ENCODE measurements at places on chromosomes 3 and 15.

DNA sequence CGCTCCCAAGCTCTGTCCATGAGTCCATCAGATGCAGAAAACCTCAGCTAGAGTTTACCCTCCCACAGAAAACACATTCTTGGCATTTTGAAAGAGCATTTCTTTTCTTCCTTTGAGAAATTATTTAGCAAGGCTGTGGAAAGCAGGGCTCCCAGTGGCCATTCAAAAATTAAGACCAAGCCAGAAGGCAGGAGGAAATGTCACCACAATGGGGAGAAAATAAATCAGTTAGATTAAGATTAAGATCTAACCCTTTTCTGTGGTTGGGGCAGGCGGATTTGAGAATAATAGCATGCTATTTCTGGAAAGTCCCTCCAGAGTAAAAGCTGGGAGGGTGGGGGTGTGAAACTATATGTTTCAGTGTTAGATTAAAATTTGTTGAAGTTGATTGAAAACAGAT, 20.2 kb downstream of the LRIG1 start:
- DNase-seq, result no peak

- DNase-seq, result no peak
Measured at GRCh38 chr3:15174953-15175352, 31.1 kb upstream of the CAPN7 start.

GRCh38 chr3:108234387-108234957, 12.2 kb upstream of the IFT57 start:
- DNase-seq, result no peak

DNA sequence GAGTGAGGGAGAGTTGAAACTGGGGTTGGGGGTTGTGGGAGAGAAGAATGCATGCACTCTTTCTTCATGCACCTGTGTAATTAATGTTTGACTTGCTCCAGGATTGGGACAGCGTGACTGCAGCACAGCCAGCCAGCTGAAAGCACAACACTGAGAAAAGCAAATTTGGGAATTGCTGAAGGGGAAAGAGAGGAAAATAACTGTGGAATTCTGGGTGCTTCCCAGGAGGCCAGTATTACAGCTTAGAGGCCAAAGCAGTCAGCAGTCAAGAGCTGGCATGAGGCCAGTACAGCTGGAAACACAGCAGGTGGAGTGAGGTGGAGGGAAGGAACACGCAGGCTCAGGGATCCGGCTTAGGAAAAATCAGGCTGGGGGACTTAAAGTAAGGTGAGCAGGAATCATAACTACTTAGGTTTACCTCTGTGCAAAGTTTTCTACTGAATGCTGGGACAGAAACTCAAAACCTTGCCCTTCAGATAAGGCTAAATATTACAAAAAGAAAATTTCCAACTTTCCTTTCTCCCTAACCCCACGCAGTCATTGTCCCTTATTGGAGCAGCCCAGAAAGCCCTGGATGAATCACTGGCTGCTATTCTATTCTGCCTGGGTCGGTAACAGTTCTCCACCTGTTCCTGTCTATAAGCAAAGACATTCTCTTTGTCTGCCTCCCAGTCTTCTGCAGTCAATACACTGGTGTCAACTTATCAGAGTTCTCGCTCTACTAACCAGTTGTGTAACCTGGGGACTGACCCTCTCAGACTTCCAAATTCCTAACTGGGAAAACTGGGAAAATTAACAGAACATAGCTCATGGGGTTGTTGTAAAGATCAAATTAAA, 167.2 kb downstream of the MAGI1 start:
- DNase-seq, result peak; percentile 70

DNA sequence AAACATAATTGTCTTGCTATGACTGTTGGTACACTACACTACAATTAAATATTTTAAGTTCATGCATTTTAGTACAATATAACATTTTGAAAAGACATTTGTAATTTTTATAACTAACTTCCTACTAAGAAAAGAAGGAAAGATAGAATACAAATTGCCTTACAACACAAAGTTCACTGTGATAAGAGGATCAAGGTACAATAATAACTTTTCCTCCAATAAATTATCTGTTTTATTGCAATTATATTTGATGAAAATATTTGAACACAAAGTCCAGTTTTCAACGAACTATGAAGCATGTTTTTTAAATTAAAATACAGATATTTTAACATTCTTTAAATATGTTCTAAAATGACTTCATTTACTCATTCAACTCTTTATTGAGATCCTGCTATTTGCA, 33.1 kb upstream of the SI start:
- no peak for DNase-seq

- DNase-seq, result no peak
Measured at GRCh38 chr15:73982222-73982962, 9.7 kb downstream of the STOML1 start.

DNA sequence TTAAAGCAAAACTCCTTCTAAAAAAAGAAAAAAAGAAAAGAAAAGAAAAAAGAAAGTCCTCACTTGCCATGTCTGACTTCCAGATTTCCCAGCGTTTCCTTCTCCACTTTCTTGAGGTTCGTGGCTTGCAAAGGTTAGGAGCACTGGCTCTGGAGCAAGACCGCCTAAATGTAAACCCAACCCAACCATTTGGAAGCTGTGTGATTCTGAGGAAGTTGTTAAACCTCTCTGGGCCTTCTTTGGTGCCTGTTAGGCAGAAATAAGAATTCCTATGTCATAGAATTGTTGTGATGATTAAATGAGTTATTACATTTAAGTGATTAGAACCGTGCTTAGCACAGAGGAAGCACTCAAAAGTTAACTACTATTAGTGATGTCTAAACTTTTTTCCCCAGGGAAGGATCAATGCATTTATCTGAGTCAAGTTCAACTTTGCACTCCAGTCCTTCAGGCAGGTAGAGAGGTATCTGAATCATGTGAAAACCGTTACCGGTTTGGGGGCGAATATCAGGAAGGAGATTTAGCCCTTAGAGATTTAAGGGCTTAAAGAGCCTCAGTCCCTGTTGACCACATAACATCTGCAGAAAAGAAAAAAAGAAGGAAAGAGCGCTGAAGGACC, 78.3 kb upstream of the HES1 start:
- DNase-seq, result no peak

DNA sequence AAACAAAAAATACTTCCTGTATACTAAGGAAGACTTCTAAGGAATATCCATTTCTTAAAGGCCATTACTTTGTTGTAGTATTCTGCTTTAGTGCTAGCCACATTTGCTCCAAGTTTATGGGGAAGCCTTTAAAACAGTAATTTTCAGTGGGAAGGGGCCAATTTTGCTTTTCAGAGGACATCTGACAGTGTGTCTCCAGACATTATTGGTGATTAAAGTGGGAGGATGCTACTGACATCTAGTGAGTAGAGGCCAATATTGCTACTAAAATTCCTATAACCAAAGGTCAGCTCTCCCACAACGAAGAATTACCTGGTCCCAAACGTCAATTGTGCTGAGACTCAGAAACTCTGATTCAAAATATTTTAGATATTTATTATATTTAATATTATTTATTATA, 24.8 kb downstream of the SLC28A2 start:
- DNase-seq, result peak; percentile 19

DNA sequence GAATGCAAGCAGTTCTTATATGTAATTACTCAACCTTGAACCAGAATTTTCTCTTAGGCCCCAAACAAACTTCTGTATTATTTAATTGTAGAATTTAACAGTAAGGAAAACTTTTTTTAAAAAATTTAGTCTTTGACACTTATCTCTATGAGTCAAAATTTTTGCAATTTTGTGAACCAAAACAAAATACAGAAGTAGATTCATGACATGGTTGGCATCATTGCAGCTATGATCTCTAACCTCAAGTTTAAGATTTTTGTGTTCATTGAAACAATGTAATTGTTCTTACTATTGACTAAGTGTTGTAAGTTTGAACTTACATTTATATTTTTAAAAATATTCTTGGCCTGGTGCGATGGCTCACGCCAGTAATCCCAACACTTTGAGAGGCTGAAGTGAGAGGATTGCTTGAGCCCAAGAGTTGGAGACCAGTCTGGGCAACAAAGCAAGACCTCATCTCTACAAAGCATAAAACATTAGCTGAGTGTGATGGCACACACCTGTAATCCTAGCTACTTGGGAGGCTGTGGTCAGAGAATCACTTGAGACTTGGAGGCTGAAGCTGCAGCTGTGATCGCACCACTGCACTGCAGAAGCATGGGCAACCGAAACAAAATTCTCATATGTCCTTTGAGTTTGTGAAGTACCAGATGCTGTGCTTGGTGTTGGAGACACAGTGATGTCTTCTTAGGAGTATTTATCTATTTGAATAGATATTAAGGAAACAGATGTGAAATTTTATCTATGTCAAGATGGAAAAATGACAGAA, 39.7 kb downstream of the STT3B start:
- DNase-seq, result no peak

- no peak for DNase-seq
Measured at GRCh38 chr15:59814409-59814808, 125.3 kb upstream of the BNIP2 start.

- DNase-seq, result no peak
Measured at GRCh38 chr15:60320365-60320764, 77.4 kb downstream of the ANXA2 start.

- DNase-seq, result no peak
Measured at GRCh38 chr3:71064291-71064955, 519.1 kb downstream of the FOXP1 start.

GRCh38 chr3:150268426-150269391, 139.4 kb upstream of the TSC22D2 start:
- DNase-seq, result no peak

DNA sequence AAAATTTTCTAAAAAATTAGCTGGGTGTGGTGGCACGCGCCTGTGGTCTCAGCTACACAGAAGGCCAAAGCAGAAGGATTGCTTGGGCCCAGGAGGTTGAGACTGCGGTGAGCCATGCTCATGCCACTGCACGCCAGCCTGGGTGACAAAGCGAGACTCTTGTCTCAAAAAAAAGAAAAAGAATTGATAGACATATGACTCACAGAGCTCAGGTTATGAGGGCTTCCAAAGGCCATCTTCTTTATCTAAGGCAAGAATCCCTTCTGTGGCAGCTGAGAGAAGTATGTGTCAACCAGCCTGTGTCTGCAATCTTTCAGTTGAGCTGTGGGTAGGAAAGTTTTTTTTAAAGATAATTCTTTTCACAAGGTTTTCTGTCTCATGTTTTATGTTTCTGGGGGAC, 53.9 kb downstream of the MRPS25 start:
- no peak for DNase-seq

- DNase-seq, result peak; percentile 68
Measured at GRCh38 chr3:70822669-70823068, 510.2 kb upstream of the MDFIC2 start.

DNA sequence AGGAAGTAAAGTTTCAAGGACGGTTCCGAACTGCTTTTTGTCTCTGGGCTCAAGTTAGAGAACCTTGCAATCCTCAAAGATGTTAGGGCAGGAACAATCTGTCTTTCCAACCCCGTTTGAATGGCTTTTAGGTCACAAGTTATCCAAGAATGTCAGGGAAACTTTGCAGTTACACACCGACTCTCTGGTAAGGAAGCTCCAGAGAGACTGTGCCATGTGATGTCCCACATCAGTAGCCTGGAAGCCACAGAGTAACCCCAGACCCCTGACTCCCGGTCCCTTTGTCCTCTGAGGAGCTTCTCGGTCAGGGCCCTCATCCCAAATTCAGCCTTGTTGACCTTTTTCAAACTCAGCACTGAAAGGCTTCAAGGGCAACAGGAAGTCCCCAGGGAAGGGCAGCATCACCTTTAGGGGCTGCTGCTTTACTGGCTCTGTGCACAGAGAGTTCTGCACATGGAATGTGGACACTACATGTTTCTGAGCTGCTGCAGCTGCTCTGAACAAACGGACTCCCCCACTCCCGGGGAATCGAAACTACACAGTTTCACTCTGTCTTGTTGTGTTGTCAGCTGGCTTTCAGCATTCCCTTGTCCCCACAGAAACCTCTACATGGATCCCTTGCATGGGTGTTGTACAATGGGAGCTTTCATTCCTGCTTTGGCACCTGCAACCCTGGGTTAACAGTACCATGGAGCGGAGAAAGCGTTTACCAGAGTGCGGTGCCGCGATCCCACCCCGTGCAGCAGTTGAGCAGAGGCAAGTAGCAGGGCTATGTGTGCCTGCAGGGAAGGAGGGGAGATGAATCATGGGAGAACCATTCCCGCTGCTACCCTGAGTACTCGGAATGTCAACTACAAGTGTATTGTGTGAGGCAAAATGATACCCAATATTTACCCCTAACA, 408.2 kb upstream of the THBS1 start:
- no peak for DNase-seq

GRCh38 chr3:128787256-128788253, 61.6 kb downstream of the RAB7A start:
- DNase-seq, result no peak

DNA sequence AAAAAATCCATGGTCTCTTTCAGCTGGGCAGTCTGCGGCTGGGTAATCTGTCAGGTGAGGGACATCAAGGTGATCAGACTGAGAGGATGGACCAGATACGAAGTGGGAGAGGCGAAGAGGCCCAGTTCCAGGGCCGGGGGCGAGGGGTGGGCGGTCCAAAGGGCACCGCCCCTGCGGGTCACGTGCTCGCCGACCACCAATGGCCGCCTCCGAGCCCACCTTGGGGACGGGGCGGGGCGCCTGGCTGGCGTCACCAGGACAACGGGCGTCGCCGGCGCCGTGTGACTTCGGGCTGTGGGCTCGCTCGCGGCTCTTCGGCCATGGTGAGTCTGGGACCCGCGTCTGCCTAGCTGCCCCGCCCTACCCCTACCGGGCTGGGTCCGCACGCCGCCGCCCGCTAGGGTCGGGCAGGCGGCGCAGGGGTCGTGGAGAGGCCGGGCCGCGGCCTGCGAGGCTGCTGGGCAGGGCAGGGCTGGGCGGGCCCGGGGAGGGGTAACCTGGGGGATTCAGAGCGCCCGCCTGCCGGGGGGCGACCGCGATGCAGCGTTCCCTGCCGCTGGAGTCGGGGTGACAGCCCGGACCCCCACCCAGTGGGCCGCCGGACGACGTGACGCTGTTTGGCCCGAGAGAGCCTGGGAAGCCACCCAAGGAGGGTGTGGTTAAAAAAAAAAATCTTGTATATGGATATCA, at the start of gene FBXL2:
Gene FBXL2, plus strand, starts transcription at position 250 of the 690 bp plus-strand sequence. Its CDS starts 71 bp downstream, at position 321.
- peak; percentile 82 for DNase-seq

DNA sequence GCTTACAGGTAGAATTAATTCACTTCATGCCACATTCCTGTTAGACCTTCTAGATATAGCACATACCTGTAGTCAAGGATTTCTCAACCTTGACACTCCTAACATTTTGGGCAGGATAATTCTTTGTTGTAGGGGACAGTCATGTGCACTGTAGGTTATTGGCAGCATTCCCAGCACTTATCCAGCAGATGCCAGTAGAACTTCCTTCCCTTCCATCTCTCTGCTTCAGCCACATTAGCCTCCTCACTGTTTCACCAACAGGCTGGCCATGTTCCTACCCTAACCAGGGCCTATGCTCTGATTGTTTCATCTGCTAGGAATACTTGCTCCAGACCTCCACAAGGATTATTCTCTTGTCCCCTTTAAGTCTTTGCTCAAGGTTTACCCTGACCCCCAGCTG, 68.0 kb upstream of the STAC start:
- no peak for DNase-seq

DNA sequence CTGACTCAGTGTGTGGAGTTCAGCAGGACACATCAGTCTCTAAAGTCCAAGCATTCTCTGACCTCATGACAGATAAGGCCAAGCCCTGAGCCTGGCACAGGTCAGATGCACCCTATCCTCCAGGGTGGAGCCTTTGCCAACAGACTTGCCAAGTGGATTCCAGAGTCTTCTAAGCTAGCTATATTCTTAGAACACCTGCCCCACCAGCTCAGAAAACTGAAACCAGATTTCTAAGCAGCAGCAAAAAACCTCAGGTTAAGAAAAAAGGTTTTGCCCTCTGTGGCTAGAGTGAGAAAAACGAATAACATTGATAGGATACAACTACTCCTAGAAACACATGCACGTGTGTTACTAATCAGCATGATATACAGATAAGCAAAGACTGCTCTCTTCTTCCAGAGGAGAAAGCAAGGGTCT, 11.6 kb downstream of the RMDN3 start:
- no peak for DNase-seq
